ENCODE measurements at places on chromosomes 3 and 15.

DNA sequence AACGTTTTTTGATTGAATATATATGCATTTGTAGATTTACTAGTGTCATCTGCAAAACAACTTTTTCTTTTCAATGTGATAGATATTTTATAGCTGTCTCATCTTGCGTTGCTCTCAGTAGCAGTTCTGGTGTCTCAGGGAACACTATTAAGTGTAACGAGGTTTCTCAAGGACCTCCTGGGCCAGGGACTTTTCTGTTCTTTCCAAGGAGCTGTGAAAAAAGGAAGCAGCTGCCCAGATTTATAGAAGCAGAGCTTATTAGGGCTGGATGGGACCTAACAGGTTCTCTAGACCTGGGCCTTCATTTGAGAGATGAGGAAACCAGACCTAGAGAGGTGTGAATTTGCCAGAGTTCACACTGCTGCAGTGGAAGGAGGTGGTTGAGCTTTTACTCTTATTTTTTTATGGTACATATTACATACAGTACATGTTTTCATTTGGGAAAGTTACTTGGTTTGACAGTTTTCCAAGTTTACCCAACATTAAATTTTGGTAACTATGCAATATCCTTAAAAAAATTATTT lies 16.1 kb downstream of the MAP2K1 start:
- DNase-seq = no peak

GRCh38 chr3:49019941-49020329 lies 1.6 kb upstream of the DALRD3 start:
- no peak for DNase-seq

DNA sequence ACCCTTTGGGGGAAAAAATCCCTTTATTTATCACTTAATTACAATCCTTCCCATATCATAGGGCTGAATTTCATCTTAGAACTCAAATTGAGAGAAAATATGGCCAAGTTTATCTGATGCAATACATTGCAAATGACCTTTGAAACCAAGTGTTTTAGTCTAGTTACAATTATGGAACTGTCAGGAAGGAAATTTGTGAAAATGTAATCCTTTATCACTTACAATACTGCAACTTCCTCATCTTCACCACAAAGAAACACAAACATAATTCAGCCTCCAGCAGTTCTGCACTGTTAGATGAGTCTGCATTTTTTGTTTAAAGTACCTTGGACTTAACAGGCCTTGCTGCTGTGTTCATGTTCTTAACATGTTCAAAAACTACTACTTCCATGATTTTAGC lies 4.6 kb downstream of the CCPG1 start:
- peak; percentile 35 for DNase-seq

DNA sequence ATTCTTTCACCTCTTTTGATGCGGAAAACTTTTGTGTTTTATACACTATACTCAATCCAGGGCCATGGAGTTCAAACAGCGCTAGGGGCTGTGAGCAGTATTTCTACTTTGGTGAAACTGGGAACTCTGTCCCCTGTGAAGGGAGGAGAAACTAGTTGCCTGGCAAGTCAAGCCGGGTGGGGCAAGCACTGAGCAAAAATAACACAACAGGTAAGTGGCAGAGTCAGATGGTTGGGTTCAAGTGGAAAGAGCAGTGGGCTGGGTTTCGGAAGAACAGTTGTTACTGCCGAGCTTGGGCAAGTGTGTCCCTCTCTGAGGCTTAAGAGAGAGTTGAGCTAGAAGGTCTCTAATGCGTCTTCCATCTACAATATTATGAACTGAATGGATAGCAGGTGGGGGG lies 59.7 kb upstream of the ROPN1 start:
- no peak for DNase-seq

DNA sequence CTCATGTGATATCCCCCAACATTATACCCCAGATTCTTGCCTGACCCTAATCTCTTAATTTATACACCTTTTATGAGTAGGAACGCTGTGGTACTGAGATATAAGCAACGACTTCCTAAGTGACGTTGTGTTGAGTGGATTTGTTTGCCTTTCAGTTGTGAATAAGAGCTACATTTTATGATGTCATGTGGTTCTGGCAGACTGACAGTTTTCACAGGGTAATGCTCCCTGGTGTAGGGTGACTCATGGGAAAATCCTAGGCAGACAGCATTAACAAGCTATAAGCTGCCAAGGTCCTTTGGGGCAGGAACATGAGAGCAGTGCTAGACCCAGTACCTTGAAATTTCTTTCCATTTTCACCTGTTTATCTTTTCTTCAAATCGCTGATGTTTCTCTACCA lies 11.2 kb downstream of the C3orf52 start:
- no peak for DNase-seq

DNA sequence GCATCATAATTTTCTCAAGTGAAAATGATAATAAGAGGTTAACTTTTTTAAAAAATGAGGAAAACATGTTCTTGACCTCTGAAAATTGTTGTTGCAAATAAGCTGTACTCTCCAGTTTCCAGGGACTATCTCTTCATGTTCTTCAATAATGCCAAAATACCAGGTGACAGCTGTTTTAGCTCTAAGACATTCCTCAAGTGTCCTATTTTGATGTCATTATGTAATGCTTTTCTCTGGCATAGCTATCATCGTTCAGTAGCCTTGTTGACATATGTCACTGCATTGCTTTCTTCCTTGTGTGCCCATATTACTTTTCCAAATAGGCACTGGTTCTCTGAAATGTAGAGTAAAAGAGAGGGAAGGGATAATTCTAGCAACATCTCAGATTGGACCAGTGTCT lies 5.7 kb upstream of the FILIP1L start:
- no peak for DNase-seq

GRCh38 chr3:80052271-80052670 lies 284.5 kb upstream of the ROBO1 start:
- DNase-seq = no peak

DNA sequence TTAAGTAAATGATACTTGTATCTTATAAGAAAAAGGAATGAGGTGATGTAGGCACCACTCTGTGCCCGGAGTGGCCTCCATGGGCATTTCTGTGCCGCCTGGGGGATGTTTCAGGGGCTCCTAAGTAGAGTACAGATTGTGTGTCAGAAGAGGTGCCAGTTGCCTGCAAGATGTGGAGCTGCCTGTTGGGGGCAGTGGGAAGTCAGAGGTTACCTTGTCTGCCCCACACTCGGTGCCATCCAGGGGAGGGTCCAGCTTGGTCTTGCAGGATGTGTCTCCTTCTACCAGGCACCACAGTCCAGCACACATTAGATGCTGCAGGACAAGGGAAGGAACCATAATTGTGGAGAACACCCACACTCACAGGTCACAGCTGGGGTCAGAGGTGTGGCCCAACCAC lies 208.8 kb downstream of the ADAMTS17 start:
- DNase-seq = no peak

- DNase-seq = no peak
These were observed 6.5 kb downstream of the BCHE start for GRCh38 chr3:165830746-165831145.

DNA sequence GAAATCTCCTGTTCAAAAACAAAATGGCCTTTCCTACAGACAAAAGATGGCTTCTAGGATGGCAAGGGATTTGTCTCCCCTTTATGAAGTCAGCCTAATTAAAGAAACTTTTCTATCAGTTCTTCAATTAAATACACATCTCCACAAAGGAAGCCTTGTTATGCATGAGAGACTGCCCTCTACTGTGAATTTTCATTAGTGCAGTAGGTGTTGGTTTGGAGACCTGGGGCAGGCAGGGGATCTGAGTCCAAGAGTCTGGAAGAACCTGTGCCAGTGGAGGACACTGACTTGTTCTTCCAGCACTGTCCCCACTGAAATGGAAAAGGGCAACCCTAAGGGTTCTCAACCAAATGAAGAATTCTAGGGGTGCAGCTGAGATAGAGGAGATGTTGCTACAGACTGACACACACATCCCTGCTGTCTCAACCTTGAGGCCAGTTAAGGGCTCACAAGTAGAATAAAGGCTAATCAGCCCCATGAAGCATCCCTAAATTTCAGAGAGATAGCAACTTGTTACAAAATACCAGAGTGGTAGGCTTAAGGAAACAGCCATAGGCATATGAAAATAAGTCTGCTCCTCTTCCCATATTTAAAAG lies 174.0 kb upstream of the PRICKLE2 start:
- peak; percentile 43 for DNase-seq

DNA sequence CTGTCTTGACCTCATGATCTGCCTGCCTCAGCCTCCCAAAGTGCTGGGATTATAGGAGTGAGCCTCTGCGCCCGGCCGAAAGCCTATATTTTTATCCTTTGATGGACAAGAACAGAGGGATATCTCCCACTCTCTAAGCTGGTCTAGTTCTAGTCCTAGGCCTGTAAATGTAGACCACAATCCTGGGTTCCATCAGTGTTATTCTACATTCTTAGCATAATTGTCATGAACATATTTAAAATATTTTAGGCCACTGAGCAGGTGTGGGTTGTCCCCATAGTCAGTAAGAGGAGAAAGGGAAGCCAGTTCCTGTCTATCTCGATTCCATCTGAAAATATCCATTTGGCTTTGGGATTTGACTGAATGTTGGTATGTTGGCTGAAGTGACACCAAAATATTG lies 118.1 kb downstream of the EBLN2 start:
- no peak for DNase-seq

DNA sequence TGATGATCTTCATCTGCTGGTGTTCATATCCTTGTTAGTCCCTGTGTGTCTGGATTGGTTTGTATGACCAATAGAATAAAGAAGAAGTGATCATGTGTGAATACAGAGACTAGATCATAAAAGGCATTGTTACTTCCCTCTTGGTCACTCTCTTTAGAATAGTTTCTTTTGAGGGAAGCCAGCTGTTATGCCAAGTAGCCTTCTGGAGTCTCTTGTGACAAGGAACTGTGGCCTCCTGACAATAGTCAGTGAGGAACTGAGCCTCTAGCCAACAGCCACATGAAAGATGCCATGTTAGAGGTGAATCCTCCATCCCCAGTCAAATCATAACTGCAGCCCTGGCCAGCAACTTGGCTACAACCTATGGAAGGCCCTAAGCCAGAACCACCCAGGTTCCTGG lies 63.0 kb upstream of the SMAD3 start:
- no peak for DNase-seq

- DNase-seq = no peak
These were observed 20.8 kb upstream of the CFAP161 start for GRCh38 chr15:81113204-81113657.

GRCh38 chr3:5197470-5198312 lies 10.2 kb downstream of the EDEM1 start:
- peak; percentile 64 for DNase-seq

DNA sequence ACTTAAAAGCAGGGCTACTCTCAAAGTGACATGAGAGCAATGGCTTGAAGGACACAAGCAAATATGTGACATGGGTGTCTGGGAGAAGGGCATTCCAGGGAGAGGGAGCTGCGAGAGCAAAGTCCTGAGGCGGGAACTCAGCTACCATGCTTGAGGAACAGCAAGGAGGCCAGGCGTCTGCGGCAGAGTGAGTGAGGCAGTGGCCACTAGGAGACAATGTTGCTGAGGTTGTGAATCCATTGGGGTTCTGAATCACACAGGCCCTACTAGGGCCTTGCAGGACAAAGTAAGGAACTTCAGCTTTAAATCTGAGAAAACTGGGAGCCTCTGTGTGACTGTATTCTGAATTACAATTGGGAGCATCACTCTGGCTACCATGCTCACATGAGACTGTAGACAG lies 94.1 kb upstream of the PRICKLE2 start:
- no peak for DNase-seq

DNA sequence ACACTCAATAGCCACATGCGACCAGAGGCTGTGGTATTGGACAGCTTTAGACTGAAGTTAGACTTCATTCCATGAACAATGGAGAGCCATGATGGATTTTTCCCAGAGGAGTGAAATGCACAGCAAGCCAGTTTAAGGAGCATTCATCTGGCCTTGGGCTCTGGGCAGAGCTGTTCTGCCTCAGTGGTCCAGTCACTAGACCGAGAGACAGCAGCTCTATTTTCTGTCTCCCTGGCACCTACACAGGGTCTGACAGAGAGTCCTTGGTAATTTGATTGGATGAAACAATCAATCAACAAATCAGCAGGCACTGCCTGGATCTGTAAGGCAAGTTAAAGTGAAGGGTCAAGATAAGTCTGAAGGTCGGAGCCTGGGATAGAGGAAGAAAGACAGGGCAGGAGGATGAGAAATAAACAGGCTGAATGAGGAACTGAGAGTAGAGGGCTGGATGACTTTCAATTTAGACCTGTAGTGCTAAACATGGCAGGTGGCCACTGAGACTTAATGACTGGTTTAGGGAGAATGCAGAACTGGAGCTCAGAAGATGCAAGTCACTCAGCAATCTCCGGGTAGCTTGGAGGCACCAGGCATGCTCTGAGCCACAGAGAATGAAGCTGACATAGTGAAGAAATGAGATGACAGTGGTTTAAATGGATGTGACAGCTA lies 98.5 kb upstream of the SLC25A36 start:
- peak; percentile 73 for DNase-seq

GRCh38 chr15:85154061-85154460 lies 172.4 kb downstream of the PDE8A start:
- DNase-seq = no peak

- no peak for DNase-seq
These were observed 50.3 kb downstream of the CHSY1 start for GRCh38 chr15:101201411-101202174.

GRCh38 chr3:46931631-46932331 lies 44.8 kb downstream of the CCDC12 start:
- peak; percentile 32 for DNase-seq

DNA sequence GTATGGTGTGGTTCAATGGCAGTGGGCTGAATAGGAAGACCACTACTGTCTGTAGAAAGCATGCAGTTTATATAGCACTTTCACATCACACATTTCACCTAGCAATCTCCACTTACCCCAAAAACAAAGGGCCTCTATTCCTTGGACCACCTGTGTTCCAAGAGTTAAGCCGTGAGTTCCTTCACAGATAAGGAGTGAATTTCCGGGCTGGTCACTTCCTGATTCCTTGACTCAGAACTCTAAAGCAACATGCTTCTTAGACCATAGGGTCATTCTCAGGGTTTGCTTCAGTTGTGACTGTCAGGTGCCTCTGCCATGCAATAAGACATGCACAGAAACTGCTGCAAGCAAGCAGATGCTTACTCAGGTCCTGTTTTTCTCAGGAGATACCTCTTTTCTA lies 588.5 kb upstream of the TGFBR2 start:
- no peak for DNase-seq

DNA sequence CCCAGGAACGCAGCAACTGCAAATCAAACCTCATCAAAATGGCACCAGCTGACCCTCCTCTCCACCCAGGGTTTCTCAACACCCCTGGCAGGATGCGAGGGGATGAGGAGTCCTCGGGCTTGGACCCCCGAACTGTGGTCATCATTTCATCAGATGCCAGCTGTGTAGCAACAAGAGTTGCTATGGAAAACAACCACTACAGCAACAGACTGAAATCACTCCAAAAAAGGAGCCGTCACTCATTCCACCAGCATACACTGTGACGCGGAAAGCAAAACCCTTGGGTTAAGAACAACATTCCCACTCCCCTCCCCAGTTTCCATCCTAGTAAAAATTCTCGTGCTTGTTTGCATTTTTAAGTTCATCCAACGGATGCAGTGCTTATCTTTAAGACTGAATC lies 40.1 kb downstream of the VGLL4 start:
- no peak for DNase-seq

All from GM20000 (cell line).